ENCODE measurements at places on chromosomes 16 and 17.
A peak's percentile ranks its signal among the peaks of the same experiment; 100 is the strongest.

- H3K4me1 ChIP-seq, result peaks cover 8% of the 10 kb centered on the region
- H3K36me3 ChIP-seq, result no peaks in the 10 kb centered on the region
- DNase-seq, result no peak
- peak overlapping the region; percentile 97 for H3K4me3 ChIP-seq
Measured at GRCh38 chr17:31096106-31096436, 1.3 kb downstream of the NF1 start.

- peaks cover 6% of the 10 kb centered on the region for H3K27me3 ChIP-seq
Measured at GRCh38 chr17:73901661-73902415, 257.6 kb upstream of the SDK2 start.

DNA sequence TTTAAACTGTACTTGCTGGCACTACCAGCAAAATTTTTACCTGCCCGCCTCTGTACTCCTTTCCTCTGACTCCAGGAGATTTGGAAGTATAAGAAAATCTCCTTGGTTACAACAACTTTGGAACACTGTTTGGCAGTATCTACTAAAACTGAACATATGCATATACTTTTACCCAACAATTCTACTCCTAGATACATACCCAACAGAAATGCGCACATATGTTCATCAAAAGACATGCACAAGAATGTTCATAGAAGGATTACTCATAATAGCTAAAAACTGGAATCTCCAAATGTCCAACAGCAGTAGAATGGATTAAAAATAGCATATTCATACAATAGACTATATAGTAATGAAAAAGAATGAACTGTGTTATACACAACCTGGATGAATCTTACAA is 21.7 kb upstream of the MED13 start:
- no peak for DNase-seq
- H3K4me3 ChIP-seq, result no peak overlapping the region
- no peaks in the 10 kb centered on the region for H3K27me3 ChIP-seq
- no peaks in the 10 kb centered on the region for H3K4me1 ChIP-seq

DNA sequence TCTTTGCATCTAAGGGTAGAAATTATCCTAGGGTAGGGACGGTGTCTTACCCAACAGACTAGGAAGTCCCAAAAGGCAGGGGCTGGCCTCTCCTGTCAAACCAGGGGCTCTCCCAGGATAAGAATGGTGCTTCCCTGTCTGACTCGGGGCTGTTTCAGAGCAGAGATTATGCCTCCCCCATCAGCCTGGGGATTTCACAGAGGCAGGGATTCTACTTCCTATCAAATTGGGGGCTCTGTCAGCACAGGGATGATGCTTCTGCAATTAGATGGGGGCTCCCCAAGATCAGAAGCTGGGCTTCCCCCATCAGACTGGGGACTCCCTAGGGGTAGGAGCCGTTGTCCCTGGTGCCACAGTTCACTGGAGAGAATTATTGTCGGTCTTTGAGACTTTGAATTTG is 2.3 kb downstream of the NXPH3 start:
- DNase-seq, result no peak
- H3K4me1 ChIP-seq, result peaks cover 13% of the 10 kb centered on the region
- H3K36me3 ChIP-seq, result no peaks in the 10 kb centered on the region
- H3K4me3 ChIP-seq, result no peak overlapping the region
- H3K27ac ChIP-seq, result no peak overlapping the region

GRCh38 chr17:7745748-7746470 is 28.4 kb downstream of the DNAH2 start:
- H3K4me1 ChIP-seq, result no peaks in the 10 kb centered on the region
- no peak for DNase-seq
- no peak overlapping the region for H3K27ac ChIP-seq
- no peak overlapping the region for H3K4me3 ChIP-seq
- no peaks in the 10 kb centered on the region for H3K27me3 ChIP-seq
- H3K36me3 ChIP-seq, result no peaks in the 10 kb centered on the region

DNA sequence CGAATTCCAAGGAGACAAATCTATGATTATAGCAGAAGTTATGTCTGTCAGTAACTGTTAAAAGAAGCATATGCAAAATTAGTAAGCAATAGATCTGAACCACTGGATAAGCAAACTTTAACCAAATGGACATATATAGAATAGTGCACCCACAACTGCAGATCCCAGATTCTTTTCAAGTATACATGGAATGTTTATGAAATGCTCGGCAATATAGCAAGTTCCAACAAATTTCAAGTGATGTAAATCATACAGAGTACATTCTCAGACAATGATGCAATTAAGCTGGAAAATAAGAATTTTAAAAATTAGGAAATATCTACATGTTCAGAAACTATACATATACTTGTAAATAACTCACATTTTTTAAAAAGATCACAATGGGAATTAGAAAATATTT is 8.4 kb upstream of the HELZ start:
- no peak overlapping the region for H3K4me3 ChIP-seq
- DNase-seq, result no peak
- H3K27ac ChIP-seq, result no peak overlapping the region
- H3K4me1 ChIP-seq, result peaks cover 10% of the 10 kb centered on the region

GRCh38 chr17:8311131-8311790 is 1.2 kb downstream of the ARHGEF15 start:
- H3K4me1 ChIP-seq, result no peaks in the 10 kb centered on the region
- no peak for DNase-seq
- H3K27ac ChIP-seq, result no peak overlapping the region
- no peak overlapping the region for H3K4me3 ChIP-seq

DNA sequence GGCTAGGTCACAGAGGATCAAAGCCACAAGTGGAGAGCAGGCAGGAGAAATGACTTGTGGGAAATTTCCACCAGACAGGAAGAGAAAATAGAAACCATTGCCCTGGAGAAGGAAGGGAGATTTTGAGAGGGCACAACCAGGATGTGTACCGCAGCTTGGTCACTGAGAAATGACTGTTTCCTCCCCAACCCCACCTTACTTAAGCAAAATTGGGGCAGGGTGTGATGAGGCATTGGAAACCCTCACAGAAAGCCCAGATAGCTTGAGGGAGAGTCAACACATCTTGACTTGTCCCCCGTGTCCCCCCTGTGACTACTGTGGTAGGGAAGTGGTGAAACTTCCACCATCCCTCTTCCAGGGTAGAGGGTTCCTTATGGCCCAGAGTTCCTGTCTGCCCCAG is 113.5 kb upstream of the FAM20A start:
- peaks cover 3% of the 10 kb centered on the region for H3K27me3 ChIP-seq
- no peak overlapping the region for H3K27ac ChIP-seq
- H3K4me3 ChIP-seq, result no peak overlapping the region
- H3K36me3 ChIP-seq, result no peaks in the 10 kb centered on the region
- no peaks in the 10 kb centered on the region for H3K4me1 ChIP-seq
- no peak for DNase-seq

Measured in effector memory CD4-positive, alpha-beta T cell (primary cell).